Fibroblast of skin of left quadriceps (primary cell): ENCODE measurements at places on chromosomes 3 and 15.

- no peak for DNase-seq
These were observed 35.1 kb downstream of the CTXND1 start for GRCh38 chr15:80216911-80217310.

- no peak for DNase-seq
These were observed 8.2 kb upstream of the VGLL4 start for GRCh38 chr3:11651900-11652299.

- DNase-seq = peak; percentile 86
These were observed 70.9 kb downstream of the CHAC1 start for GRCh38 chr15:41024131-41024530.

GRCh38 chr3:98029083-98029482 lies 6.0 kb downstream of the GABRR3 start:
- no peak for DNase-seq

DNA sequence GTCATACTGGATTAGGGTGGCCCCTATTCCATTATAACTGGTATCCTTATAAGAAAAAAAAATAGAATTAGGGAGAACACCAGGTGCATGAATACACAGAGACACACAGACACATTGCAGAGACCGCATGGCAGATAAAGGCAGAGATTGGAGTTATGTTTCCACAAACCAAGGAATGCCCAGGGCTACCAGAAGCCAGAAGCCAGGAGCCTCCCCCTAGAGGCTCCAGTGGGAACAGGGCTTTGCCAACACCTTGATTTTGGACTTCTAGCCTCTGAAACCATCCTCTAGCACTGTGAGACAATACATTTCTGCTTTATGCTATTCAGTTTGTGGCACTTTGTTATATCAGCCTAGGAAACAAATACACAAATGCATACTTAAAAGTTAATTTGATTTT lies 10.4 kb downstream of the GOLM2 start:
- DNase-seq = no peak

DNA sequence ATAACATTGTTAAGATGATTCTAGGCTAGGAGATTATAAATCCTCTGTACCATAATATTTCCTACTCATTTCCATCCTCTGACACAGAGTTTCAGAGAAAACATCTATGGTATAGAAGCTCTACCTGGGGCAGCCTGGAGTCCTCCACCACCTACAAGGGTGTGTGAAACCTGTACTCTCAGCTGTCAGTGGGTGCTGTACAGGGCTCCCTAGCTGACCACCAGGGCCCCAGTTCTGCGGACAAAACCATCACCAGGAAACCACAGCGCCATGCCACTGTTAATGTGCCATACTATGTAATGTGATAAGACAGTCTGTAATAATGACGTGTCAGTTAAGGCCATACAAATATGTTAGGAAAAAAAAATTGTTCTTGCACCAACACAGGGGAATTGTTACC lies 7.1 kb downstream of the RORA start:
- DNase-seq = no peak

GRCh38 chr3:39149059-39149455 lies 4.3 kb downstream of the CSRNP1 start:
- no peak for DNase-seq

DNA sequence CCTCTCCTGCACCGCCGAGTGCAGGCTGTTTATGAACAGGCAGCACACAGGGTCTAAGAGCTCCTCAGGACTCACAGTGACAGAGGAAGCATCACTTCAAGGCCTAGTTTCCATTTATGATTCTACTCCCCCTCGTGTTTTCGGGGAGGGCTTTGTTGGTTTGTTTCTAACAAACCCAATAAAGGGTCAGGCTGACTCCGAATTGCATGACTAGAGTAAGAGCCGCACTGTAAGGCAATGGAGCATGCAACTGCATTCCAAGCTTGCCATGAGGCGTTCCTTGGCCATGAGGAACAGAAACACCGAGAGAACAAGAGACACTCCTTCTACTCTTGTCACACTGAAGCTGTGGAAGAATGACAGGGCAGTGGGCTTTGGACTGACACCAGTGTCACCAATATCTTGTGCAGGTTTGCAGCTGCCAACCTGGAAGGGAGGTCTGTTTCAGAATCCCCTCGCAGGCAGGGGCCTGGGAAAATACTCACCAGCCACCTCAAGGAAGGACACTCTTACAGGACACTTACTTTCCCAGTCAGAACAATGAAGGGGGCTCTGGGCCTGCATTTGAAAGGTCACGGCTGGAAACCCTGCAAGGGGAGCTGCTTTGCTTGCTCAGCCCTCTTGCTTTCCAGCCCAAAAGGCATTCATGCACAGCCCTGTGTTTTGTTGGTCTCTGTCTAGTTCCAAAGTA lies 96.8 kb downstream of the ADAMTS17 start:
- no peak for DNase-seq

GRCh38 chr3:142105991-142106390 lies 43.4 kb downstream of the TFDP2 start:
- DNase-seq = no peak

DNA sequence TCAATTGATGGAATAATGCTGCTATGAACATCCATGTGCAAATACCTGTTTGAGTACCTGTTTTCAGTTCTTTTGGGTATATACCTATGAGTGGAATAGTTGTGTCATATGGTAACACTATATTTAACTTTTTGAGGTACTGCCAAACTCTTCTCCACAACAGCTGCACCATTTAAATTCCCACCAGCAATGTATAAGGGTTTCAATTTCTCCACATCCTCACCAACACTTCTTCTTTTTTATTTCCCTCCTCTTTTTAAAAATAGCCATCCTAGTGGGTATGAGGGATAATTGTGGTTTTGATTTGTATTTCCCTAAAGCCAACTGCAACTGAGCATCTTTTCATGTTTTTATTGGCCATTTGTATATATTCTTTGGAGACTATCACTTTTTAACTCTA lies 31.3 kb upstream of the ARHGEF3 start:
- DNase-seq = no peak

- DNase-seq = no peak
These were observed 30.8 kb downstream of the TPRG1 start for GRCh38 chr3:189202583-189202982.

- no peak for DNase-seq
These were observed 106.0 kb downstream of the HMG20A start for GRCh38 chr15:77526595-77527163.

- no peak for DNase-seq
These were observed 4.5 kb downstream of the GPR156 start for GRCh38 chr3:120280566-120280965.

DNA sequence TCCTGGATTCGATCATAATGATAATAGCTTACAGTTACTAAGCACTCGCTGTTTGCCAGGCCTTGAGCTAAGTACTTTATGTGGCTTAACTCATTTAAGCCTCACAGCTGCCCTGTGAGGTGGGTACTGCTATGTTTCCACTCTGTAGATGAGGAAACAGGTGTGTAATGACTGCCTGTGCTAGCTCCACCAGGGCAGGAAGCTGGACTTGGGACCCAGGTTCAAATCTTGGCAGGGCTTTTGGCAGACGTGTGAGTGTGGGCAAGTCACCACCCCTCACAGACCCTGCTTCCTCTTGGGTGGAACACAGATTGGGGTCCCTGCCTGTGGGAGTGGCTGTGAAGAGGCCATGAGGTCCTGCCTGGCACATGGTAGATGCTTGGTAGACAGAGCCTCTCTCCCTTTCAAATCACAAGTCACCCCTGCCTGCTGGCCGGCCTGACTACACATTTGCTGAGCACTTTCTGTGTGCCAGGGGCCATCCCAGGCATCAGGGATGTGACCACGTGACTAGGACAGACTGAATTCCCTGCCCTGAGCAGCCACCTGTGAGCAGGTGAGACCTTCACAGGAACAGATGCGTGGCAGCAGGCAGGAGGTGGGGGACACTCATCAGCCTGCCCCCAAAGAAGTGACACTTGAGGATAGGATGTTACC lies 3.7 kb downstream of the EFCC1 start:
- DNase-seq = no peak

DNA sequence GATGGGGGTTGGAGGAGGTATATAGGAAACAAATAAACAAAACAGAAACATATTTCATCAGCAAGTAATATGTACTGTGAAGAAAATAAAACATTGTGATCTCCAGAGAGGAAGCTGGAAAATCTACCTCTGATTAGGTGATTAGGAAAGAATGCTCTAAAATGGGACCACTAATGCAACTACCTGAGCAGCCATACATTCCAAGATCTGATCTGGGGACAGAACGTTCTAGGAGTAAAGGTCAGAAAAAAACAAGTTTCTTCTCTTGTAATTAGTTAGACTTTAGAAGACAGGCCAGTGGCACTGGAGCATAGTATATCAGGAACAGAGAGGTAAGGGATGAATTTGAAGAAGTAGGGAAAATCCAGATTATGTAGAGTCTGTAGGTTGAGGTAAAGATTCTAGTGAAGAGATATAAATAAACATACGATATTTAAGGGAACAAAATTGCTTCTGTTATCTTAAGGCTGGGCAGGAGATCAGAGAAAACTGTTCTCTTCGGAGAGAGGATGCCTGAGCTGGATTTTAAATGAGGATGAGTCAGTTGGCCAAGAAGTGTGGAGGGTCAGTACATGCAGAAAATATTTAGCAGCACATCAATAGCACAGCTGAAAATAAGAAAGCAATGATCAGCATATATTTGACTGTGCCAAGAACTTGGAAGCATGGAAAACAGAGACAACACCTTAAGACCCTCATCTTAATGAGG lies 429.5 kb downstream of the NLGN1 start:
- peak; percentile 4 for DNase-seq
